Esophagus squamous epithelium (tissue), 5 donors: ENCODE measurements at places on chromosomes 13 and 19.

GRCh38 chr19:1411255-1412191 is 4.1 kb downstream of the DAZAP1 start:
- DNase-seq: no peak

DNA sequence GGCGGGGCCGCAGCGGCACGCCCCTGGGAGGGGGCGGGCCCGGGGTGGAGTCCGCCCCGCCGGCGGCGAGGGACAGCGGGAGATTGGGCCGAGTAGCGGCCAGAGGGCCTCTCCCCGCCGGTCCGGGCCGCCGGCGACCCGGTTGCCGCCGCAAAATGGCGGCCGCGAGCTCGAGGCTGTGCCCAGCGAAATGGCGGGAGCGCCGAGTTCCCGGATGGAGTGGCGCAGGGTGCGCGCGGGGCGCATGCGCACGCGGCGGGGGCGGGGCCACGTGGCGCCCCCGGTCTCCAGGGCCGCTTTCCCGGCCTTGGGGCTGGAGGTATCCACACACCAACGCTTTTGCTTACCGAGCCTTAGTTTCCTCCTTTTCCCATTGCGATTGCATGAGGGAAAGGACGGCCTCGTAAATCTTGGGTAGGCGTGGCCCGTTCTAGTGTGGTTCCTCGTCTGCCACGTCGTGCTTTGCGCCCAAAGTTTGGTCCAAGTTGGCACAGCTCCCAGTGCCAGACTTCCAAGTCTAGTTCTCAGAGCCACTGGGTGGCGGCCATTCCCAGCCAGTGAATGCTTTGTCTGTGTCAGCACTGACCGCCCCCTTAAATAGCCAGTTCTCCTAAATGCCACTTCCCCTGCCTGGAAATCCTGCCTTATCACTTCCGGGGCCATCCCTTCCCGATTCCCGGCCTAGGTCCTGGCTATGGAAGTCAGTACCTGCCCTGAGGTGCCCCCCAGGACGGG is 513 bp downstream of the CIRBP start:
- no peak for DNase-seq

- DNase-seq: no peak
Measured at GRCh38 chr13:45863709-45864590, 12.4 kb upstream of the SIAH3 start.

DNA sequence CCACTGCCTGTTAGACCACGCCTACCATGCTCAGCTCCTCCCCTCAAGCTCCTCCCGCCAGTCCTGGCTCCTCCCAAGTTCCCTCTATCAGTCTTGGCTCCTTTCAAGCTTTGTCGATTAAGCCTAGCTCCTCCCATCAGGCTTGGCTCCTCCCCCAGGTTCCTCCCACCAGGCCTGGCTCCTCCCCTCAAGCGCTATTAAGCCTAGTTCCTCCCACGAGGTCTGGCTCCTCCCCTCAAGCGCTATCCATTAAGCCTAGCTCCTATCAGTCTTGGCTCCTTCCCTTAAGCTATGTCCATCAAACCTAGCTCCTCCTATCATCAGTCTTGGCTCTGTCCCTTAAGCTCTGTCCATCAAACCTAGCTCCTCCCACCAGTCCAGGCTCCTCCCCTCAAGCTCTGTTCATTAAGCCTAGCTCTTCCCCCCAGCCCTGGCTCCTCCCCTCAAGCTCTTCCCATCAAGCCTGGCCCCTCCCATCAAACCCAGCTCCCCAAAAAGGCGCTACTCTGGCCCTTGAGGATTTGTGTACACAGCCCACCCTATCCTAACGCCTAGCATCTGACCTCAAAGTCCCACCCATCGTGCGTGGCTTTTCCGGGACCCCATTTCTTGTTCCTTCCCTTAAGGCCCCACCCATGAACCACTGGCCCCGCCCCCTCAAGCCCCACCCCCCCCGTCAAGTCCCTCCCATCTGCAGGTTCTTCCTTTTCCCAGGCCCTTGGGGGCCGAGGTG is 10.0 kb downstream of the CAMSAP3 start:
- DNase-seq: no peak

DNA sequence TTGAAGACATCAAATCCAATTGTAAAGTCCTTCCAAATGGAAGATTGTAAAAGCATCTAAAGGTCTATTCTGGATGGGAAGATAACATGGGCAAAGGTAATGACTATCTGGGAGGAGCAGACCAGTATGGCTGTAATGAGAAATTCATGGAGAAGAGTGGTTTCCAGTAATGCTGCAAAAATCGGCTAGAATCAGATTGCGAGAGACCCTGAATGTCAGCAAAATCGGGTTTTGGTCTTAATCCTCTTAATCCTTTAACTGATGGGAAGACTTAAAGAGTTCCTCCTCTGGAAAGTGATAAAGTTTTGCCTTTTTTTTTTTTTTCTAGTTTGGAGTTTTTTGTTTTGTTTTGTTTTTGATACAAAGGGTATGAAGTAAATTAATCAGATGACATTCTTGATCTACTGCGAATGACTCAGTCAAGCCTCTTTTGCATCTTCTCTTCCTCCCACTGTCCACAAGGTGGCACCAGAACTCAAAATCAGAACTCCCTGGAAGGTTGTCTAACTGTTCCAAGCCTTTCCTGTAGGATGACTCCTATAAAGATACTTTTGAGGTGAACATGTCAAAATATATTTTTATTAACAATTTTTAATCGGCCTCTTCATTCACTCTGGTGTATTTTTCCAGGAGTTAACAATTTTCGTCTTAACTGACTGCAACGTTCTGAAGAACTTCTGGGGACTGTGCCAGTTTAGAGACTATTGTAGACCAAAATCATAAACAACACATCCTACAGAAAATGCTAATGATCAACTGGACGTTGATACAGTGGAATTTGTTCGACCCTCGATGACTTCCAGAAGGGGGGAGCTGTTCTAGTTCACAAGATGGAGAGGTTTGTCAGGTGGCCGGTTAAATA is 213.3 kb upstream of the MIR17HG start:
- no peak for DNase-seq

- DNase-seq: no peak
Measured at GRCh38 chr19:51689751-51690453, 3.2 kb upstream of the SPACA6 start.

- no peak for DNase-seq
Measured at GRCh38 chr19:51462681-51463080, 4.4 kb upstream of the SIGLEC8 start.

DNA sequence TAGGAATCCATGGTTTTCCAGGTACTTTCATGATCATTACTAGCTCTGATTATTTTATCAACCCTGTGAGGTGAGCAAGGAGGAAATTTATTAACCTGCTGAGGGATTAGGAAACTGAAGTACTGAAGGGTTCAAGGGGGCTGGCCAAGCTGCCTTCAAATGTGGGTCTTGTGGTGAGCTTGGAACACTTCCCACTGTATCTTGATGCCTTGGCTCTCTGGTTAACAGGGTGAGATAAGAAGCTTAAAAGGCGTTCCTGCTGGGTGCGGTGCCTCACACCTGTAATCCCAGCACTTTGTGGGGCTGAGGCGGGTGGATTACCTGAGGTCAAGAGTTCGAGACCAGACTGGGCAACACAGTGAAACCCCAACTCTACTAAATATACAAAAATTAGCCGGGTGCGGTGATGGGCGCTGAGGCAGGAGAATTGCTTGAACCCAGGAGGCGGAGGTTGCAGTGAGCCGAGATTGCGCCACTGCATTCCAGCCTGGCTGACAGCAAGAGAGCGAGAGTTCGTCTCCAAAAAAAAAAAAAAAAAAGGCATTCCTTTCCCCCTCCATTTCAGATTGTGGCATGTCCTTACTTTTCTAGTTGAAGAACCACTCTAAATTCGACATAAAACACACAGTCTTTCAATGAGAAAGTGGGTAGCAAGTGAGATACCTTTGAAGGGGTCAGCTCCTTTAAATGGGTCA is 70.2 kb downstream of the KLF2 start:
- DNase-seq: no peak

GRCh38 chr13:30581582-30581981 is 36.1 kb upstream of the USPL1 start:
- DNase-seq: no peak

- no peak for DNase-seq
Measured at GRCh38 chr13:74771964-74772363, 637.8 kb upstream of the KLF12 start.

DNA sequence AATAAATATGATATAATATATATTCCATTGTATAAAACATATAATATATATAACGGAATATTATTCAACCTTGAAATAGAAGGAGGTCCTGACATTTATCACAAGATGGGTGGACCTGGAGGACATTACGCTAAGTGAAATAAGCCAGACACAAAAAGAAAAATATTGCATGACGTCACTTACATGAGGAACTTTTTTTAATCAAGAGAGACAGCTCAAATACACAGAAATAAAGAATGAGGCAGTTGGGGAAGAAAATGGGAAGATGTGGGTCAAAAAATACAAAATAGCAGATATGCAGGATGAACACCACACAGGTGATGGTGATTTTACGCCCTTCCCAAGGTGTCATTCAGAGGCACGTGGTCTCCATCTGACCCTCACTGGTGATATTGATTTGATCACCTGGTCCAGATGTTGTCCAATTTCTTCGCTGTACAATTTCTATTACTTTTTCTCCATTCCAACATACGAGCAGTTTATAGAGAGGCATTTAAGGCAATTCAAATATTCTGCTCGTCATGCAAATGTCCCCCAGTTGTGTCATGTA is 513 bp upstream of the ZNF317 start:
- DNase-seq: no peak

GRCh38 chr13:51370116-51370515 is 30.6 kb downstream of the SERPINE3 start:
- no peak for DNase-seq

GRCh38 chr19:48395499-48395898 is 2.0 kb downstream of the GRIN2D start:
- DNase-seq: no peak

DNA sequence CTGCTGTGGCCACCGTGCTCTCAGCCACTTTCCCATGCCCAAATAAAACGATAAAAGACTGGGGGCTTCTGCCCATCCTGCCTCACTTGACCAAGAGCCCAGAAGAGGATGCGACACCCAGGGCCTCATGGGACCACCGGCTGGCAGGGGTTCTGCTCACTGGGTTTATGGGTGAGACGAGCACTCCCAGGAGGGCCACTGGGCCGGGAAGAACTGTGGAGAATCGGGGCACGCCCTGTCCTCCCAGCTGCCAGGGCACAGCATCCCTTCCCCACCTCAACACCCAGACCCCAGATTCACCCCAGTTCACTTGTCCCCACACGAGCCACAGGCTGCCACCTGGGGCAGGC is 4.7 kb upstream of the F10 start:
- DNase-seq: no peak

DNA sequence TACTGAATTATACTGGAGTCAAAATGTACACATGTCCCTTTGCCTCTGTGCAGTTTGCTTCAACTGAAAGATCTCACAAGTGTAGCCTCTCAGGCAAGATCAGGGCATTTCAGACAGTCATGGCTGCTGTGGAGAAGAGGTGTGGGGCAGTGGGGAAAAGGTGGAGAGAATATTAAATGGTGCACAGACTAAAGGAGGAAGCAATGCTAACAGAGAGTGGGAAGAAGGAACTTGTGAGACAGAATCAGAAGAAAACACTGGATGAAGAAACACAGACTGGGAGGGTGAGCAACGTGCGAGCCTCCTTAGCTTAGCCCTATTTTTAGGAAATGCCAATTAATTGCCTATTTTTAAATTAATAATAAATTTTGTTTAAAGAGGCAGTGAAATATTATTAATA is 49.6 kb upstream of the RAP2A start:
- DNase-seq: no peak

- DNase-seq: no peak
Measured at GRCh38 chr13:35283856-35284255, 192.6 kb downstream of the MAB21L1 start.

GRCh38 chr19:55353356-55353802 is 1.1 kb downstream of the COX6B2 start:
- DNase-seq: no peak

DNA sequence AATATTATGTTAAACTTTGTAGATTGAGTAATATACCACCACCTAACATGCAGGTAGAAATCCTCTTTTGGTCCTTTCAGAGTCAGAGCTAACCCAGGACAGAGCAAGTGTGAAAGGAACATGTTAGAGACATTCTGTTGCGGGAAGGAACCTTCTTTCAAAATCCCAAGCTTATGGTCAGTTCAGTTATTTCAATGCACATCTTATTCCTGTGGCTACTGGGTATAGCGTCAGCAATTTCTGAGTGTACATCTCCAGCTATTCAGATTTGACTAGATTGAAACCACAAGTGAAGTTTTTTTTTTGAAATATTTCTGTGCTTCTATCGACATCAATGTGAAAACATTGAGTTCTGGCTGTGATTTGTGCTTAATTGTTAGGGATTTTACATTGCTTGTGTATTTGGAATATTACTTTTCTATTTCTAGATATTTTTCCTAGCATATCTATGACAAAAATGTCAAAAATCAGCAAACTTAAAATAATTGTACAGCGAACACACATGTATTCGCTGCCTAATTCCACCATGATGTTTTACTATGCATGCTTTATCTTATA is 165.3 kb downstream of the LMO7 start:
- DNase-seq: no peak

DNA sequence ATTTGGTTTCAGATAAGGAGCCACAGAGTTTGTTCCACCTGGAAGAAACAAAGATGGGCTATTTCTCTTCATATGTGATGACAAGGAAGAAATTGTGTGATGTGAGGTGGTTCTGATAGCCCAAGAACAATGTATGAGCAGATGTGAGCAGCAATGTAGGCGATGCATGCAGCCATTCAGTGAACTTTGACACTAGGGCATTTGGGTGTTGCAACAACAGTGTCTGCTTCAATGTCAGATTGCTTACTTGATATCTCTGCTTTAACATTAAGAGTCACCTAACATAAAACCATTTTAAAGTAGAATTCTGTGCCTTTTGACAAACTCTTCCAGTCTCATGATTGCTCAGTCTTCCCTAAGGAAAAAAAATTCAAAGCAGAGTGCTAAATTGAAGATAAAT is 865.4 kb downstream of the SLITRK6 start:
- no peak for DNase-seq

- no peak for DNase-seq
Measured at GRCh38 chr13:107138486-107138885, 570.5 kb upstream of the ARGLU1 start.

GRCh38 chr13:32142115-32142514 is 110.5 kb downstream of the FRY start:
- no peak for DNase-seq

DNA sequence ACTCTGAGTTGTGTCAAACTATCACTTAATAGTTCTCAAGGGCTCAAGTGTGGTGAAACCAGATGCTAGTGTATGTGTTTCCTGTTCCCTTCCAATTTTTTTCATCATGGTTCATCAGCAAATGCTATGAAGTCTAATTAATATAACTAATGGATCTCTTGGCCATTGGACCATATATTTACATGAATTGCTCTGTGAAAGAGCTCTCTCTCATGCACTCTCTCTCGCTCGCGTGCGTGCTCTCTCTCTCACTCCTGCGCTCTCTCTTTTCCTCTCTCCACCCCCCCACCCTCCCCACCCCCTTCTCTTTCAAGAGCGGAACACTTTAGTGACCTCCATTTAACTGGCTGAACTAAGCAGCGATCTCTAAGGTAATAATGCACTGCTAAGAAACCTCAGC is 547.0 kb upstream of the GPC6 start:
- no peak for DNase-seq
